Stimulated activated CD4-positive, alpha-beta T cell treated with anti-CD3 and anti-CD28 coated beads, TNF-alpha, amount 100 ng/mL, for 24 hours (primary cell): ENCODE measurements at places on chromosomes 6 and 20.

DNA sequence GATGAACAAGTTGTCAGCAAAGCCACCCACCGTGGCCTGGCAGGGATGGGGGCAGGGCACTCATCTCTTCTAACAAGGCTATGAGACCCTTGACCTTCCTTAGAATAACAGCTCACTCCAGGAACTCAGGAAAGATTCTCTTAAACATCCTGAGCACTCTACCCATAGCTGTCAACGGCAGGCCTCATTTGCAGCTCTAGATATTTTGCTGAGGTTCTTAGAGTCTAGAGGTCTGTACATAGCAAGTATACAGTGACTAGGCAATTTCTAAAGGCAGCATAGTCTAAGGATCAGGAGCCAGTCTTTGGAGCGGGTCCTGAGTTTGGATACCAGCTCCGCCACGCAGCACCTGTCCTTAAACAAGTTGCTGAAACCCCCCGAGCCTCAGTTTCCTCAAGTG is 11.7 kb downstream of the TRERF1 start:
- DNase-seq: no peak

DNA sequence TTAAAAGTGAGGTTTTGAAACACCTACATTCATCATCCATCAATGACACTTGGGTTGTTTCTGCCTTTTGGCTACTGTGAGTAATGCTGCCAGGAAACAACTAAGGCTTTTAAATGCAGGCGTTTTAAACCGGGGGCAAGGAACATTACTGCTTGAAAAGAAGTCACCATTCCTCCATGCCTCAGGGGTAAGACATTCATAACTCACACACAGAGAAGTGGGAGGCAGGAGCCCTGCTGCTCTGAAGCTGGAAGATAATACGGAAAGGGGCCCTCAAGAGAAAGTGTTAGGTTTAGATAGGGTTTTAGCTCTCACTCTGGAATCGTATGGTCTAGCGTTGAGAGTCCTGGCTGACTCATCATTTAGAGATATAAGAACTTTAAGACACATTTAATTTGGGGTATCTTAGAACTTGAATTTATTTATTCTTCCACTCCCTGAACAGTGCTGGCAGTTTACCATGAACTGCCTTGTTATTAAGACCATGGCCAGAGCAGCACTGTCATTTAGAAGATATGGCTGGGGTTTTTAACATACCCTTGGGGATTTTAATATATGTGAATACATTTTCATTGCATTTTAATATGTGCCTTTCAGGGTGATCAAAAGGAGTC is 1.8 kb downstream of the TUBB1 start:
- no peak for DNase-seq

- no peak for DNase-seq
Observed at GRCh38 chr20:58883241-58883691, 30.8 kb downstream of the GNAS start.

GRCh38 chr6:68012822-68013221 is 622.3 kb upstream of the ADGRB3 start:
- DNase-seq: no peak
